ENCODE measurements at places on chromosomes 2 and 18.
A peak's percentile ranks its signal among the peaks of the same experiment; 100 is the strongest.

DNA sequence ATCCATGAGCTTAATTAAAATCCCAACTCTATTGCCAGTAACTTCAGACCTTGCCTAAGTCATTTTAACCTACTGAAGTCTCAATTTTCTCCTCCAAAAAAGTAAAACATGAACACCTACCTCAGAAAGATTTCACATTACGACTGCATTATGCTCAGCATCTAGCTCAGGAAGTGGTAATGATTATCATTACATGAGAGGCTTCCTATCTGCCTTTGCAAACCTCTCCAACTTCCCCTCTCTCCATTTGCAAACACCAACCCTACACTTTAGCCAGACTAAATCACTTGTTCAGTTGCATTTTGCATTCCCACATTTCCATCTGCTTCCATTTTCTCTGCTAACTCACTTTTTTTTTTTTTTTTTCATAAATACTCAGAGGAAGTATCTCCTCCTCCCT is 6.8 kb downstream of the SLC38A11 start:
- DNase-seq = no peak

DNA sequence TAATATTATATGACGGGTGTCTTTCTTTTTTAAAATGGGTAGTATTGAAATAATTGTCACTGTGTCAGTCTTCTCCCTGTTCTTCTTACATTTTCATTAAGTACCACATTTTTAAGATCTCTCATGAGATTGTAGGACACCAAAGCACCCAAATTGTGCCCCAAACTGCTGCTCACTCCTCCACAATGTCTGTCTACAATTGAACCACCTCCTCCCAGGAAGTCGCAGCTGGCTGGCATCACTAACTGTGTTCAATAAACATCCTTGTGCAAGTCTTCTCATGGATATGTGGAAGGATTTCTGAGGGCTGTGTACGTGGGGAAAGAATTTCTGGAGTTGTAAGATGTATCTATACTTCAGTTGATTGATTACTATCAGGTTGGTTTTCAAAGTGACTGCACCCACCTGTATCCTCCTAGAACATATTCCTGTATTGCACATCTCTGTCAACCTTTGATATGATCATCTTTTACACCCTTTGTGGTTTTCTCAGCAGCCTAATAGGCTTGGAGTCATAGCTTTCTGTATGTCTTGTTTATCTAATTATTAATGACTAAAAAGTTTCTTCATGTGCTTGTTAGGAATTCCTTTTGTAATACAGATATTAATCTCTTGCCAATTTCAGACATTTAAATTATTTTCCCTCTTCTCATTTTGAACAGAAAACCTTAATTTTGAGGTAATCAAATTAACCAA is 774.9 kb downstream of the RNF144A start:
- peak; percentile 83 for DNase-seq

GRCh38 chr18:28422577-28422976 is 245.6 kb upstream of the CDH2 start:
- DNase-seq = no peak

- no peak for DNase-seq
Measured at GRCh38 chr2:8345200-8345599, 336.7 kb upstream of the ID2 start.

DNA sequence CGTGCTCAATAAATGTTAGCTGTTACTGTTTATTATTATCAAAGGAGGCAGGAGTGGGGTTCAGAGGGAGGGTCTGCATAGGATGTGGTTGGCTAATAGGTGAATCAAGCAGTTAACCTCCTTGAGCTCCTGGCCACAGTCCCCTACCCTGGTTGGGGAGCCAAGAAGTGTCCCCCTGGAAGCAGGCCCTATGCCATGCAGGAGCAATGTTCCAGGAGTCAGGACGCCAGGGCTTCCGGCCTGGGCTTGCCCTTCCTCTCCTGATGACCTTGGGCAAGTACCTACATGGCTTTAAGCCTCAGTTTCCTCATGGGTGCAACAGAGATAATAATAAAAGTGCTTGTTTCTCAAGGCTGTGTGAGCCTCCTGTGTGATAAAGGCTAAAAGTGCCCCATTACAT is 84.9 kb downstream of the DYSF start:
- DNase-seq = no peak

DNA sequence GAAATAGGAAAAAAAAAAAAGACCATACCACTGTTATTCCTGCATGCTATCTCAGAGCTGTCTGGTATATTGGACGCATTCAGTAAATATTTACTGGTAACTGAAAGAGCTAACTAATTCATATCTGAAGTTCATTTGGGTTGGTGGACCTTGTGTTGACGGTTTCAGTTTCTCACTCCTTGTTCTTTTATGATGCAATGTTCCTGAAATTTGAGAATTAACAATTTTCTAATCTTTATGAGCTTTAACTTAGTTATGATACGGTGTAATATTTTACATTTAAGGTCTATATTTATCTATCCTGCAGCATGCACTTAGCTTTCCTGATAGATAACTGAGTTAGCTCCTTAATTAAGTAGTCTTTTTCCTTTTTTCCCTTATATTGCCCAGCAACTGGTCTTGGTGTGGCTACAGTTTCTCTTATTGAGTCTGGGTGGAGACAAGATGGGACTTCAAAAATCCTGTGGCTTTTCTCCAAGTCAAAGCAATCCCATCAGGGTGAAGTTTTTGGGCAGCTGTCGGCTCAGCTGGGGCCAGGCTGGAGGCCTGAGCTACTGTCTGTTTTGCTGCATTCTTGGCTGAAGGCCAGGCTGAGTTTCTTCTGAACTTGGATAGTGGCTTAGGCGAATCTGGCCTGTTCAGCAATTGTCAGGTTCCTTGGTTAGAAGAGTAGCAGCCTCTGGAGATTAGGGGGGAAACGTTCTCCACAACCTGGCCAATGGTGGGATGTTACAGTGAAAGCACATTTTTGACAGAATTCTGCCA is 78.4 kb upstream of the MEX3C start:
- DNase-seq = peak; percentile 22

GRCh38 chr2:71853858-71854257 is 293.8 kb downstream of the CYP26B1 start:
- no peak for DNase-seq

DNA sequence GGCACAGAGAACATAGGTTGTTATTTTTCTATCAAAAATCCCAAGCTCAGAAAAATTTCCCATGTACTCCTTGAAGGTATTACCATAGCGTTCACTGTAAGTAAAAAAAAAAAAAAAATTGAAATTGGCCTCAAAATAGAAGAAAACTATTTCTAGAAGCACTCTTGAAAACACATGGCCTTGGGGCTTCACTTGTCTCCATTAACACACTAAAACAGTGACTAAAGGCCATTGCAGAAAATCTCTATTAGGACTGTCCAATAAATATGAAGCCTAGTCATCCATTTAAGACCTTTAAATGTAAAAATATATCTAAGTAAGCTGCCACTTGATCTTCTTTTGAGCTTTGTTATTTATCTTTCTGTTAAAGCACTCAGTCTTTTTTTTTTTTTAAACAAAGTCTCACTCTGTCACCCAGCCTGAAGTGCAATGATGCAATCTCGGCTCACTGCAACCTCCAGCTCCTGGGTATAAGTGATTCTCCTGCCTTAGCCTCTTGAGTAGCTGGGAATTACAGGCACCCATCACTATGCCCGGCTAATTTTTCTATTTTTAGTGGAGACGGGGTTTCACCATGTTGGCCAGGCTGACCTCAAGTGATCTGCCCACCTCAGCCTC is 35.8 kb downstream of the CCDC68 start:
- peak; percentile 35 for DNase-seq

DNA sequence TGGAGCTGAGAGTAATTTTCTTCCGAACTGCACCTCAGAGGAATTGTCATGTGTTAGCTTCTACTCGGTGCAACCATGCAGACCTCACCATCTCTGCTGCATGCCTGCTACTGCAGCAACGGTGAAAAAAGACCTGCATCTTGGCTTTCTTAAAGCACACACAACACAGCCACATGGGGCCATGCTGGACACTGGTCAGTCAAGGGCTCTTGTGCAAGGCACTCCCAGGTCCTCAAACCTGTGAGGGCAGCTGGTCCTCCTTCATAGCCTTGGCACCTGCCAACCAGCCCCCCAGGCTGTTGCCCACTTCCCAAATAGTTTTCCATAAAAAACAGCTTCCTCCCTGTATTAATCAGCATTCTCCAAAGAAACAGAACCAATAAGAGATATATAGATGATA is 113.5 kb upstream of the TEX51 start:
- no peak for DNase-seq

DNA sequence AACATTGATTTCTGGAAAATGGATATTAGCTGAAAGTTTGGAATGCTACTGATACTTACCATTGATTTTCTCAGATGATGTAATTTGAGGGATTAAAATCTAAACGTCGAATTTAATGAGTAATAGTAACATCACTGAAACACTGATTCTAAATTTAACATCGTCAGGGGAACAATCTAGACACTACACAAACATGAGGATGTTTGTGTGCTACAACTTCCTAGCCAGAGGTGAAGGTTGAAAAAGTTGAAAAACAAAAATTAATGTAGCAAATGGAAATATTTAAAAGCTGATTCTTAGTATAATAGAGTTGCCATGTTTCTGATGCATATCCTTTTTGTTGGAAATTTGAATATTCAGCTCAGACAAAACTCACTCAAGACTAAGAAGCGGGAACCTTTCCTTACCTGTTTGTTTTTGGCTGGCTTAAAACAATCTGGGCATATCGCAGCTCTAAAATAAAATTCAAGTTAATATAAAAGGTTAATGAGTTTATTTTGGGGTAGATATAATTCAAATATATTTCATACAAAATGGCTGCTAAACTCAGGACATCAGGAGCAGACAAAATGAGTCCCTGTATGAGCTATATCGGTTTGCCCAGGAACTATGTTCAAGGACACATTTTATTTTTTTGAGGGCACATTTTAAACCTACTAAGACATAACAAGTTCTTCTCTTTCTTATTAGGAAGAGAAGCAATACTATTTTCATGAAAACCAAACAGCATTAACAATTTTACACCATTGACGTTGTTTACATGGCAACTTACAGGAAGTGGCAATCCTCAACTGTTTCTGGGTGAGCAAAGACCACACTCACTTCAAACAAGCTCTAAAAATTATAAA is 52.6 kb upstream of the PEX13 start:
- no peak for DNase-seq

DNA sequence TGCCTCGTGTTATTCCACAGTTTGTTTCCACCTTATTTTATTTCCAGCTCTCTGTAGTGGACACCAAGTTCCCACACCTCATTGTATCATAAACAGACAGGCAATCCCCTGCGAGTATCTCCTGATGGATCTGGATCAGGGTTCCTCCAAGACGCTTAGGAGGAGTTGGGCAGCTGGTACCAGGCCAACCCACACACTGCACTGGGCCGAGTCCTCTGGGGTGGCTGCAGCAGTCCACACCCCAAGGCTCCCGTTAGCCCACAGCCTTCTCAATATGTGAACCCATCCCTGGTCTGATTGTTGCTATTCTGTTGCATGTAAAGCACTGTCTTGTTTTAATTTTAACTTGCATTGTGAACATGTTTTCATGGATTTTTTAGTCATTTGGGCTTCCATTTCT is 178.8 kb upstream of the RAB6C start:
- DNase-seq = no peak
